Endothelial cell (in vitro differentiated cells): ENCODE measurements at places on chromosomes 2 and 18. TPM values are rescaled to one million over a fixed set of nuclear protein-coding genes. Genes with fewer than 3 reads are reported as not detected.

The CIB4 gene
- not detected for total RNA-seq

The SEMA4C gene
- total RNA-seq = 279 TPM

The NCK2 gene
- total RNA-seq = 93.7 TPM

The TMEM37 gene
- 11.4 TPM for total RNA-seq

The BCL2 gene
- total RNA-seq = 9.2 TPM

The COPS8 gene
- 97.1 TPM for total RNA-seq

The COBLL1 gene
- 46.6 TPM for total RNA-seq

The MAL gene
- total RNA-seq = not detected

The ATL2 gene
- total RNA-seq = 38.0 TPM

The ME2 gene
- total RNA-seq = 41.9 TPM

DNA sequence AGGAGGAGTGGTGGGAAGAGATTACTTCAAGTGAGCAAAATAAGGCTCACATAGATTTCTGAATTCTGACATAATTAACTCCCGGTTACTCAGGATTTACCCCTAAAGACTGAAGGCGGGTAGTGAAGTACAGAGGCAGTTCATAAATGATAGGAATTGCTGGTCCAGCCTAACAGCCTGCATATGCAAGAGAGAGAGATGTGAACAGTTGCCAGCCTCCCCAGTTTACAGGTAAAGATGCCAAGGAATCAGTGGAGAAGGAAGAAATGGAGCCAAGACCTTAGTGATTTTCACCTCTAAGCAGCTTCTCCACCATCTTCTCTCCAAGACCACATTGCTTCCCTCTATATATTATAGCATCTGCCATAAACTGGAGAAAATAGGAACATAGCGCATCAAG, 91.8 kb upstream of the THUMPD2 start:
- H3K4me1 ChIP-seq = peaks cover 24% of the 10 kb centered on the region
- H3K36me3 ChIP-seq = no peaks in the 10 kb centered on the region
- no peak overlapping the region for H3K27ac ChIP-seq

GRCh38 chr2:19733951-19734425, 167.8 kb downstream of the TTC32 start:
- H3K27ac ChIP-seq = no peak overlapping the region
- H3K27me3 ChIP-seq = peaks cover 14% of the 10 kb centered on the region
- no peak for DNase-seq

GRCh38 chr18:67463829-67464228, 52.7 kb downstream of the DSEL start:
- no peaks in the 10 kb centered on the region for H3K4me1 ChIP-seq
- H3K36me3 ChIP-seq = no peaks in the 10 kb centered on the region
- no peak for DNase-seq
- no peaks in the 10 kb centered on the region for H3K27me3 ChIP-seq

DNA sequence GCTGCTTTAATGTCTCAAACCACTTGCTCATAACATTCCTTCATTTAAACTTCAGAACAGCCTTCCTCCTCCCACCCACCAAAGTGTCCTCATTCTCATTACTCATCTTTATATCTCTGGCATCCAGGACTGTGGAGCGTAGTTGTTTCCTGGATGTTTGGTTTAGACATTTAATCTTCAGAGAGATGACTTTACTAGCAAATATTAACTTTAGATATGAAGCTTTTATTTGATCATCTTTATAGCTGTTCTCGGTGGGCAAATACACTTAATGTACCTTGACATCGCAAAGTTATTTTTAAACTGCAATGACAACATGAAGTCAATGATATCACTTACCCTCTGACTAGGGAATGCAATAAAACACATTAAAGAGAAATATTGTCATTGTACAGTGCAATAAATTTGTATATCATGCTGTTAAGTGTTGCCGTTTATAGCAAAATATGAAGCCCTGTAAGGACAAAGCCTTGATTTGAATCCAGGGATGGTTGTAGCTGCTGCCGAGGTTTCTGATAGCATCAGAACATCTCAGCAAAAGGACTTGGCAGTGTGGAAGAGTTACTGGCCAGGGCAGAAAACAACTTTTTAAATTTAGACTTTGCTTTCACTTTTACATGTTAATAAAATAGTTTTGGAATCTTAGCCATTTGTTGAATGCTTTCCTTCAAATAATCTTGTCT, 4.6 kb upstream of the LAMA3 start:
- no peak for DNase-seq
- peaks cover 5% of the 10 kb centered on the region for H3K4me1 ChIP-seq
- no peak overlapping the region for H3K27ac ChIP-seq
- H3K4me3 ChIP-seq = no peak overlapping the region
- H3K36me3 ChIP-seq = no peaks in the 10 kb centered on the region
- no peaks in the 10 kb centered on the region for H3K27me3 ChIP-seq

GRCh38 chr2:27314709-27315108, 6.5 kb upstream of the UCN start:
- no peak for DNase-seq
- no peak overlapping the region for H3K4me3 ChIP-seq
- H3K4me1 ChIP-seq = peaks cover 6% of the 10 kb centered on the region
- no peak overlapping the region for H3K27ac ChIP-seq
- H3K36me3 ChIP-seq = peaks cover 13% of the 10 kb centered on the region
- peaks cover 7% of the 10 kb centered on the region for H3K27me3 ChIP-seq

DNA sequence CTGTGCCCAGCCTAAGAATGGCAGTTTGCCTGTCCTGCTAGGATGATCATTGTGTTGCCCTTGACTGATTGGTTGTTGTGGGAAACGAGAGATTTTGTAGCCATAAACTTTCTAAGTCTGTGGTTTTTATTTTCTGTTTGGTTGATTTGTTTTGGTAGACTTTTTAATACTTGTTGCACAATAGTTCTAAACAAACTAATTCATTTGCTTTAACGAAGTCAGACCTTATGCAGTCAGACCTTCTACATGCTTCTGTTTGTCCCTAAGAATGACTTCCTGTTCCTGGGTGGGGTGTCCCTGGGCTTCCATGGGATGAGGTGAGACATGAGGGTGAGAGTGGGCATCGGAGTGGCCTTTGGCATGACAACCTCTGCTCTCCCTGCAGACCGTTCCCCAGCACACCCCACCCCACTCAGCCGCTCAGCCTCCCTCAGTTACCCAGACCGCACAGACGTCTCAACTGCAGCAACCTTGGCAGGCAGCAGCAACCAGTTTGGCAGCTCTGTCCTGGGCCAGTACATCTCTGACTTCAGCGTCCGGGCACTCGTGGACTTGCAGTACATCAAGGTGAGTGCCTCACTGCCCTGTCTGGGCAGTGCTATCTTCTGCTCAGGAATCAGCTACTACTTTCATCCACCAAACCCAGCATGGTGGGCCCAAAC, 7.8 kb upstream of the CNNM3 start:
- H3K4me3 ChIP-seq = no peak overlapping the region
- no peaks in the 10 kb centered on the region for H3K36me3 ChIP-seq
- DNase-seq = no peak
- H3K27me3 ChIP-seq = peaks cover 2% of the 10 kb centered on the region
- no peak overlapping the region for H3K27ac ChIP-seq

GRCh38 chr2:237320801-237321560, 93.0 kb downstream of the COL6A3 start:
- no peak overlapping the region for H3K4me3 ChIP-seq
- H3K27ac ChIP-seq = no peak overlapping the region
- peaks cover 4% of the 10 kb centered on the region for H3K27me3 ChIP-seq

DNA sequence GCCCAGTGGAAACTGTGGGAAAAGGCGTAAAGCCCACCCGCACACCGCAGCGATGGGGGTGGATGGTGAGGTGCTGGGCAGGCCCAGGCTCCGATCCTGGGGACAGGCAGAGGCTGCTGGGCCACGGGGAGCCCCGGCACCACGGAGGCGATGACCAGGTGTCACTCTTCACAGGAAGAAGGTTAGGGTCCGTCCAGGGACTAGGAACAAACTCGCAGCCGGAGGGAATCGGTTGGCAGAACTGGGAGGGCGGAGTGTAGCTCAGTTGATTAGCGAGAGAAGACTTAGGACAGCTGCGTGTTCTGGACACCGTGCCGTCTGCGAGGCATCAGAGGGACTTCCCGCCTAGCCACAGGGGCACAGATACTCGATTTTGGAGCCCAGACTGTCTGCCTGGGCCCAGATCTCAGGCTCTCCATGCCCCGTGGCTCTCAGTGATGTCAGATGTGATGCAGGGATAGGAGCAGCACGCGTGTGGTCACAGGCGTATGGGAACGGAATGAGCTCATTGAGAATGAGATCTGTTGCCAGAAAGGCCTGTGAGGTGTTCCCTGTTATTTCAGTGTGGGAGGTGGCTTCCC, 16.1 kb upstream of the ALLC start:
- peak overlapping the region; percentile 40 for H3K4me3 ChIP-seq
- peaks cover 11% of the 10 kb centered on the region for H3K27me3 ChIP-seq
- H3K36me3 ChIP-seq = no peaks in the 10 kb centered on the region
- DNase-seq = no peak
- peaks cover 4% of the 10 kb centered on the region for H3K4me1 ChIP-seq

DNA sequence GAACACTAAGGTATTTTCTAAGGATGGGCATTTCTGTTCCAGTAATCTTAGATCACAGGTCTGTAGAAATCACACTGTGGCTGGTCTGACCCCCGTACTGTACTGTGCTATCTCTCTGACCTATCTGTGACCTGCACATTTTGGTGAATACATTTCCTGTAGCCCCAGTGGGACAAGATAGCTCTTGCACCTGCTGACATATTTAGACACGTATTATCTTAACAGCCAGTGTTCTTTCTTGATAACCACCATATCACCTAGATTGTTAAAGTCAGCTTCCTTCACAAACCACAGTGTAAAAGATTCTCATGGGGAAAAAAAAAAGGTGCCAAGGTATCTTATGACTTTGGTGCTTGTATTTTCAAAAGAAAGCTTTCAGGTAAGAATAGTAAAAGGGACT, 39.8 kb upstream of the TMEM247 start:
- DNase-seq = no peak
- H3K36me3 ChIP-seq = no peaks in the 10 kb centered on the region
- H3K27me3 ChIP-seq = peaks cover 2% of the 10 kb centered on the region
- no peak overlapping the region for H3K4me3 ChIP-seq
- H3K4me1 ChIP-seq = peaks cover 6% of the 10 kb centered on the region

GRCh38 chr2:70357684-70358071, 55.8 kb upstream of the FAM136A start:
- H3K27me3 ChIP-seq = no peaks in the 10 kb centered on the region
- no peak overlapping the region for H3K4me3 ChIP-seq
- no peak for DNase-seq

DNA sequence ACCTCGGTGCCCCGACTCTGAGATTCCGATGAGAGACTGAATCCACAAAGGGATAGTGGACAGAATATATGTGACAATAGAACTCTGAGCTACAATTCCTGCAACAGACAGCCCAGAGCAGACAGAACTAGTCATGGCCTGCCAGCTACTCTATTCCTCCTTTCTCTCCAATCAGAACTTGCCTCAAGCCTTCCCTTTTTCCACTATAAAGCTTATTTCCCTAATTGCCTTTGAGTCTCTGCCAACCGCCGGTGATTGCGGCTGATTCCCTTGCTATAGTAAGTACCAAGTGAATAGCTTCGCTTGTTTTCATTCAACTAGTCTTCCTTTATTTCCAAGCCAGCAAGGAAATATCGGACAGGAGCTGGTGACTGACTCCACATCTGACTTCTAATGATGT, 96.8 kb downstream of the DSC3 start:
- no peak overlapping the region for H3K27ac ChIP-seq
- H3K36me3 ChIP-seq = no peaks in the 10 kb centered on the region
- no peak overlapping the region for H3K4me3 ChIP-seq
- no peaks in the 10 kb centered on the region for H3K4me1 ChIP-seq
- DNase-seq = no peak
- H3K27me3 ChIP-seq = peaks cover 1% of the 10 kb centered on the region

DNA sequence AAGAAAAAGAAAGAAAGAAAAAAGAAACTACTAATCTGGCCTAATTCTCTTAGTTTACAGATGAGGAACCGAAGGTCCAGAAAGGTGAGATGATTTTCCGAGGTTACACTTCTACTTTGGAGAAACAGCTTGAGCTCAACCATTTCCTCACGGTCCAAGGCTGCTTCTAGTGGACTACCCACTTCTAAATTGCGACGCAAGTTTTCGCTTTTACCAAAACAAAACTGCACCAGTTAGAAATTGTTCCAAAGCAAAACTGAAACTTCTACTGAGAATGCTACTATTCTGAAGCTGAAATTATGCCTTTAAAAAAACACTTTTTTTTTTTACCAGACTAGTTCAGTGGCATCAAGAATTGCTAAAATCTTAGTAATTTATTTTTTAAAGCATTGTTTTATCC, 101.6 kb downstream of the INO80D start:
- H3K27me3 ChIP-seq = peaks cover 3% of the 10 kb centered on the region
- no peak overlapping the region for H3K4me3 ChIP-seq
- H3K27ac ChIP-seq = no peak overlapping the region

DNA sequence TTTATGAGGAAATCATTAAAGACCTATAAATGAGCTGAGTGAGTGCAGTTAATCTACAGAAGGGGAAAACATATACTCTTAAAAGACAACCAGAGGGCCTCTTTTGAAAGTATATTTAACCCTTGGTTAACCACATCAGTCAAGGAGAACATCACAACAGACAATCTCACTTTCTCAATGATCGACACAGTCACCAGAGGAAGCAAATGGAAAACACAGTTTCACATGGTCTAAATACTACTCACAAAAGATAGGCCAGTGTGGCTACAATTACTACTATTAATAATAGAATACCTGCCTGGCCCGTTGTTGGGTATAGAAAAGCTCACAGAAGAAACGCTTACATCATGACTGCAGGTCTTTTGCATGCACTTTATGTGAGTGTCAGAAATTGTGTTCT, 426.2 kb downstream of the NCKAP5 start:
- DNase-seq = no peak
- H3K4me3 ChIP-seq = no peak overlapping the region
- H3K36me3 ChIP-seq = no peaks in the 10 kb centered on the region
- H3K4me1 ChIP-seq = no peaks in the 10 kb centered on the region
- H3K27ac ChIP-seq = no peak overlapping the region
- peaks cover 2% of the 10 kb centered on the region for H3K27me3 ChIP-seq

GRCh38 chr2:191786694-191787093, 60.2 kb downstream of the CAVIN2 start:
- H3K27me3 ChIP-seq = no peaks in the 10 kb centered on the region
- no peak overlapping the region for H3K4me3 ChIP-seq
- DNase-seq = no peak
- H3K36me3 ChIP-seq = no peaks in the 10 kb centered on the region
- H3K27ac ChIP-seq = no peak overlapping the region
- peaks cover 17% of the 10 kb centered on the region for H3K4me1 ChIP-seq

- DNase-seq = no peak
- no peak overlapping the region for H3K4me3 ChIP-seq
- no peak overlapping the region for H3K27ac ChIP-seq
- peaks cover 4% of the 10 kb centered on the region for H3K27me3 ChIP-seq
- no peaks in the 10 kb centered on the region for H3K36me3 ChIP-seq
Measured at GRCh38 chr18:41504316-41504715, 450.7 kb upstream of the PIK3C3 start.
